ENCODE measurements at places on chromosomes 1 and 21.

- DNase-seq, result no peak
Observed at GRCh38 chr1:36212782-36213181, 11.5 kb upstream of the THRAP3 start.

GRCh38 chr1:217407534-217408001 is 223.3 kb downstream of the GPATCH2 start:
- no peak for DNase-seq

DNA sequence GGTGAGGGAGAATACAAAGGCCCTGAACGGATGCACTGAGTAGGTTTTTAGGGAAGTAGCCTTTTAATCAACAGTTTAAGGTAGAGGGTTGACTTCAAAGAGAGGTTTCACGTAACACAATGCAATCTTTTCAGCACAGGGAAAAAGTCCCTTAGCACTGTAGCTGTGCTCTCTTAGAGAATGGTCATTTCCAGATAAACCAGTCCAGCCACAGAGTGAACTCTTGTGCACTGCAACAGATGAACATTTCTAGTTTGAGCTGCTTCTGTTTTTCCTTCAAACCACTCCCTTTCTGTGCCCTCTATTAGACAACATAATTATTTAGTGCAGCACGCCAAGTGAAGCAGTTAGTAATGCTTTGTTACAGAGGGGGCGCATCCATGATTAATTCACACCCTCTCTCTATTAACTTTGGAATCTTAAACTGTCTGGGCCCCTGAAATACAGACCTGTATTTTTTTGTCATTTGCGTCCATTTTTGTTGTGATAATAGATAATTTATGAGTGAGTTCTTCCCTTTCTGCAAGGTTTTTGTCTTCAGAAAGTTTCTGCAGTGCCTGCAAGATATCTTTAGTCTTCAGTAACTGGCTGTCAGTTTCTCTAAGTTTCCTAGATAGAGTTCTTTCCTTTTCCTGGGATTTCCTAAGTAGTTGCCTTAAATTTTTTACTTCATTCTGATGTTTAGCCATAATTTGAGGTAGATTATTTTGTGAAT is 22.9 kb downstream of the LCA5L start:
- DNase-seq, result peak; percentile 45

DNA sequence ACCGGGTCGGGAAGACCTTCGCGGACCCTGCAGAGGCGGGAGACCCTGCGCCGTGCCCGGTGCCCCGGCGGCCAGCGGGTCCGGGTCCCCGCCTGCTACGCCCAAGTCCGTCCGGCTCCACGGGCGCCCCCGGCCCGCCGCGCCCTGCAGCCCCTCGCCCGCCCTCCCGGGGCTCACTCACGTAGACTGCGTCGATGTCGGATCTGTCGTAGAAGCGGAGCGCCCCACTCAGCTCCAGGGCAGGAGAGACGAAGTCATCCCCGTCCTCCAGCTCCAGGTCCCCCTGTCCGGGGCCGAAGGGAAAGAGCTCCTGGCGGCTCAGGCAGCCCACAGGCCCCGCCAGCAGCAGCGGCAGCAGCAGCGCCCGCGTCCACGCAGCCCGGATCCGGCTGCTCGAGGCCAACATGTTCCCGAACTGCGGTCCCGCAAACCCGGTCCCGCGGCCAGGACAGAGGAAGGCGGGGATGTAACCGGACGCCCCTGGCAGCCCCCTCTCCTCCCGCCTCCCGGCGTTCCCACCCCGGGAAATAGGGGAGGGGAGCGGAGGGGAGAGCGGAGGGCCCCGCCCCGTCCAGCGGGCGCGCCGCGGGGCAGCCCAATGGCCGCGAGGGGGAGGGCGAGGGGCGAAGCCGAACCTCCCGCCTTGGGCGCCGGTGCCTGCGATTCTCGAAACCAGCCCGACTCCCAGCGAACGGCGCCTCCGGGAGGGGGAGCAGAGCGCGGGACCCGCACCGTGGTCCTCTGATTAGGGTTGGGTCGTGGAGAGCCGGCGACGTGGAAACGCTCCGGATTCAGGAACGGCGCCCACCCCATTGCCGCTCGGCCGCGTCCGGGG is at the start of gene NID1:
Gene NID1 (minus strand): TSS at position 417 of the 835 bp plus-strand sequence. CDS start 11 bp downstream, at position 406.
- DNase-seq, result peak; percentile 24

- no peak for DNase-seq
Observed at GRCh38 chr21:46185716-46186115, 1.5 kb upstream of the SPATC1L start.

GRCh38 chr1:37255136-37255795 is 219.1 kb upstream of the ZC3H12A start:
- DNase-seq, result no peak

DNA sequence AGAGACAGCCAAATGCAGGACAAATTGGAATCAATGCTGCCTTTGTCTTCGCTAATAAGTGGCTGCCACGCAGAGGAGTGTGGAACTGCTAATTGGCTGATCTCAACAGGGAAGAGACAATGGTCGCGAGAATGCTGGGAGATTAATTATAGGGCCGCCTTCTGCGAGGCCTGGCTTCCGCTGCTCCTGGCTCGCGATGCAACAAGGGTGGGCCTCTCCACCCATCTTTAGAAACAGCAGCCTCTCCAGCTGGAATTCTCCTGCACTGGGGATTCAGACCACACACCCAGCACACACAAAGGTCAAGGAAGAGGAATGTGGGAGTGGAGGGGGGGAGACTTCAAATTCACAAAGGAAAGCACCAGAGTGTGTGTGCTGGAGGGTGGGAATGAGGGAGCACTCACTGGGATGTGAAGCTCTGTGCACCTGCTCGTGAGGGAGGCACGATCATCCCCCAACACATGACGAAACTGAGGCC is 200.7 kb upstream of the GRIK3 start:
- no peak for DNase-seq

GRCh38 chr1:230368363-230368762 is 57.8 kb downstream of the PGBD5 start:
- no peak for DNase-seq

DNA sequence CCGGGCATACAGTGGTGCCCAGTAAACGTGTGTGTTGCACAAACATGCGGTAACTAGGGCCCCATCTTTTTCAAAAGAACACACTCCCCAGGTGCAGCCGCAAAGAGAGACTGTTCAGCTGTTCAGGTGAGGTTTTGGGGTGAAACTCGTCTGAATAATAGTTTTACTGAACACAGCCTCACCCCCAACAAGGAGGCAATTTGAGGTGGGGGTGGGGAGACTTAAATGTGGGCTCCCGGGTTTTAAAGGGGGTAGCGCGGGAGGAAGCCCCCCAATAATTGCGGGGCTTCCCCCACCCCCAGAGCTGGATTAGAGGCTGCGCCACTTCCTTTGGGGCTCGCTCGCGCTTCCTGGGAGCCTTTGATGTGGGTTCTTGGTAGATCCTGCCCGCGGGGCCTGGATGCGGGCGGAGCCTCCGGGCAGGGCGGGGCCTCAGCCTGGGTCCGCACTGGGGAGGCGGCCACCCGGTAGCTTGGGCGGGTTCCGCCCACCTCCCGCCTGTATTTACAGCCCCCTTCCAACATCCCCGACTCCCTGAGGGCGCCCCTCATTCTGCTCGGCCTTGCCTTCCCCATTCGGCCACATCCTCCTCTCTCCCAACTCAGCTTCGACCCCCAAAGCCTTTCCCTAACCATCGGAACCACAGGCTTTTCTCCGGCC is 6.4 kb upstream of the EPHA2 start:
- no peak for DNase-seq

Data from NCI-H510A treated with DMSO at 0.1 percent for 48 hours (cell line).